Lung (tissue), 17 donors: ENCODE measurements at places on chromosomes 7 and 10. TPM values are rescaled to one million over a fixed set of nuclear protein-coding genes. Genes with fewer than 3 reads are reported as not detected.

IKZF1 gene
- polyA plus RNA-seq = 16.3 TPM

LLCFC1 gene
- polyA plus RNA-seq = 0.22 TPM

UBE2H gene
- 36.4 TPM for polyA plus RNA-seq

MDH2 gene
- polyA plus RNA-seq = 58.3 TPM

TMEM176A gene
- polyA plus RNA-seq = 21.3 TPM

ACTL6B gene
- polyA plus RNA-seq = not detected

EPO gene
- 0.10 TPM for polyA plus RNA-seq

DNAJC30 gene
- 10.0 TPM for polyA plus RNA-seq

HECW1 gene
- polyA plus RNA-seq = 0.05 TPM

AOC1 gene
- polyA plus RNA-seq = 0.35 TPM

KEL gene
- polyA plus RNA-seq = 0.23 TPM

UPK3BL2 gene
- polyA plus RNA-seq = 12.5 TPM

CLDN4 gene
- polyA plus RNA-seq = 154 TPM

ATOH7 gene
- polyA plus RNA-seq = 0.02 TPM

GJD4 gene
- polyA plus RNA-seq = 0.07 TPM

ANXA8 gene
- 12.5 TPM for polyA plus RNA-seq

FOXP2 gene
- 1.5 TPM for polyA plus RNA-seq

TCF7L2 gene
- polyA plus RNA-seq = 12.7 TPM

BLNK gene
- polyA plus RNA-seq = 4.1 TPM
